ENCODE measurements at places on chromosomes 6 and 20.

- DNase-seq = no peak
Measured at GRCh38 chr6:137316626-137317025, 97.4 kb upstream of the IFNGR1 start.

DNA sequence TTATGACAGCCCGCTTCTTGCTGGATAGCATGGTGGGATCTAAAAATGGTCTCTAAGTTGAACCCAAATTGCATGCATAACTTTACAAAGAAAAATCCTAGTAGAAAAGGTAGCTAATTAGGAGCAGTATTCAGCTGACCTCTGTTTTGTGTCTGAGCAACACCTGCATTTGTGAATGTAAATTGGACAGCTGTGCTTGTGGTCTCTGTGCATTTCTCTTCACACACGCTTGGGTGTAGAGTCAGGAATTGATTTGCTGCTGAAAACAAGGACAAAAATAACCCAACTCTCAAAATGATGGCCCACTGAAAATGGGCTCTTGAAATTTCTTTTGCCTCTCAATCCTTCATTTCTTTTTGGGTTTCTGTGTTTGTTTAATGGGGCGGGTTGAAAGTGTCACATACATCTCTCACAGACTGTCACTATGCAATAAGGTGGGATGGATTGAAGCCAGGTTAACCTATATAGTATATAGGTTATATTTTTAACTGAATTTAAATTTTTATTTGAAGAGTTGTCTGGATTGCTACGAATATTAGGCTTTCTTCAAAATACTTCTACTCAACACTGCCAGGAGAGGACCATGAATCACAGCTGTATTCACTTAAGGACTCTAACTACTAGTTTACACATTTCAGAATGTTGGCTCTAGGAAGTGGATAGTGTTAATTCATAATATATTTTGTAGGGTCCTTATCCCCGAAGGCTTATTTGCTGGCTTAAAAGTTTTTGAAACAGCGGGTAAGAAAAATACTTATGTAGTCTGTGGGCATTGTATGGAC is 46.5 kb downstream of the SOBP start:
- DNase-seq = no peak

- no peak for DNase-seq
Measured at GRCh38 chr6:89439014-89439413, 6.1 kb downstream of the ANKRD6 start.

GRCh38 chr20:50052550-50053361 is 60.2 kb downstream of the UBE2V1 start:
- no peak for DNase-seq

GRCh38 chr6:159194421-159194820 is 25.2 kb downstream of the FNDC1 start:
- DNase-seq = no peak

DNA sequence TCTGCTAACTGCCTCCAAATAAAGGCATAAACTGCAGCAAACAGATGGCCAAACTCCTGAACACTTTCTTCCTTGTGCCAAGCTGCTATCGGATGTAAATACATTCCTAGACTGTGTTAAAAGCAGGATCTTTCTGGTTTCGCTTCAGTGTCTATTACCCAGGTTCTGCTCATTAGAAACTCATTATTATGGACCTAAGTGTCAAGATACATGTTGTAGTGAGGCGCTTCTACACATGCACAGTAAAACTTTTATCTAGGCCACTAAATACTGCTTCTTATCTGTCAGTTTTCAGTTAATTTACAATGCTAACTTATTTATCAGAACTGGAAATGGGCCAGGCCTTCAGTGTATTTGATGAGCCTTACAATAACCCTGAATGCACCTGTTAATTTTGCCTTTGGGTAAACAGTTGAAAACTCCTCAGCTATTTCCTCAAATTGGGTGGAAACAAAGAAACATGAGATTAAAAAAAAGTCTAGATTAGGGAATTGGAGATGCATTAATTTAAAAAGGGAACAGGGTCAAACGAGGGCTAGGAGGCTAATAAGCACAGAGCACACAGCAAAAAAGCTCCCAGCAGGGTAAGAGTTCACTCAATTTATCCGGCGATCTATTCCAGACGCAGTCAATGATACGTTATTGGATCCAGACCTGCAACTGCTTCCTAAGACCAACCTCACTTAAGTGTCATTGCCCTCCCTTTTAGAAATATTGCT is 240.6 kb downstream of the FOXC1 start:
- DNase-seq = no peak

GRCh38 chr6:114304304-114304887 is 38.4 kb downstream of the HS3ST5 start:
- DNase-seq = no peak

DNA sequence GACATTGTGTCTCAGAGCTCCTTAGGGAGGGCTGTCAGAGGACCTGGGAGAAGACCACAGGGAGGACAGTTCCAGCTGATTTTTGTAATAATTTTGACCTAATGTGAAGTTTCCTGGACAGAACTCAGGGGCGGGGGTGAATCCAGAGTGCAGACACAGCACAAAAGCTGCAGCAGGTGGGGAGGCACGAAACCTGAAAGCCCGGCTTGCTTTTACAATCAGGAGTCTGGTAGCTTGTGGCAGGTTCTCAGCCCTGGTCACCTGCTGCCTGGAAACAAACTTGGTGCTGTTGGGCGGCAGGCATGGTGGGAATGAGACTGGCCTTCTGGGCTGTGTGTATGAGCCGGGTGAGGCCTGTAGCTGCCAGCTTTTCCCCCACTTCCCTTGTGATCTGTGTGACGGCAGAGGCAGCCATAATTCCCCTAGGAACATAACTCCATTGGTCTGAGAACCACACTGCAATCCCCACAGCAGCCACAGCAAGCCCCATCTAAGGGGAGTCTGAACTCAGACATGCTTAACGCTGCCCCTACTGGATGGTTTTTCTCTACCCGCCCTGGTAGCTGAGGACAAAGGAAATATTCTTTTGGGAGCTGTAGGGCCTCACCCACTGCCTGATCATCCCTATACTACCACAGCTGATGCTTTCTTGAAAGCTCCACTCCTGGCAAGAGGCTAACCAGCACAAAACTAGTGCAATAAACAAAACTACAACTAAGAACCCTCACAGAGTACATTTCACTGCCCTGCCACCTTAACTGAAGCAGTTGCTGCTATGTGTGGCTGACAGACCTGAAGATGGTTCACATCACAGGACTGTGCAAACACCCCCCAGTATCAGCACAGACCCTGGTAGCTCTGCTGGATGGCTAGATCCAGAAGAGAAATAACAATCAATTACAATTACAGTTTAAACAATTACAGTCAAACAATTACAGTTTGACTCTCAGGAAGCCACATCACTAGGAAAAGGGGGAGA is 1055.1 kb upstream of the GJE1 start:
- DNase-seq = no peak

GRCh38 chr6:6869094-6869493 is 238.7 kb upstream of the RREB1 start:
- no peak for DNase-seq

GRCh38 chr6:106630366-106630765 is 988 bp downstream of the QRSL1 start:
- DNase-seq = no peak

DNA sequence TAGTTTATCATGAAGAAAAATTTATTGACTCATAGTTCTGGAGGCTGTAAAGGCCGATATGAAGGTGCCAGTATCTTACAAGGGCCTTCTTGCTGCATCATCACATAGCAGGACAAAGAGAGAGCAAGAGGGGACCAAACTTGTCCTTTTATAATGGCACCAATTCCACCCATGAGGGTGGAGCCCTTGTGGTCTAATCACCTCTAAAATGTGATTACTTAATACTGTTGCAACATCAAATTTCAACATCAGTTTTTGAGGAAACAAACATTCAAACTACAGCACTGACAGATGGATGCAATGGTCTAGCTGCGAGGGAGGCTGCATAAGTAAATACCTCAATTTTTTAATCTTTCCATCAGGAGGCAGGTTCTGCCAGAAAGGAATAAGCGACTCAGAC is 76.7 kb upstream of the LAMA2 start:
- no peak for DNase-seq

DNA sequence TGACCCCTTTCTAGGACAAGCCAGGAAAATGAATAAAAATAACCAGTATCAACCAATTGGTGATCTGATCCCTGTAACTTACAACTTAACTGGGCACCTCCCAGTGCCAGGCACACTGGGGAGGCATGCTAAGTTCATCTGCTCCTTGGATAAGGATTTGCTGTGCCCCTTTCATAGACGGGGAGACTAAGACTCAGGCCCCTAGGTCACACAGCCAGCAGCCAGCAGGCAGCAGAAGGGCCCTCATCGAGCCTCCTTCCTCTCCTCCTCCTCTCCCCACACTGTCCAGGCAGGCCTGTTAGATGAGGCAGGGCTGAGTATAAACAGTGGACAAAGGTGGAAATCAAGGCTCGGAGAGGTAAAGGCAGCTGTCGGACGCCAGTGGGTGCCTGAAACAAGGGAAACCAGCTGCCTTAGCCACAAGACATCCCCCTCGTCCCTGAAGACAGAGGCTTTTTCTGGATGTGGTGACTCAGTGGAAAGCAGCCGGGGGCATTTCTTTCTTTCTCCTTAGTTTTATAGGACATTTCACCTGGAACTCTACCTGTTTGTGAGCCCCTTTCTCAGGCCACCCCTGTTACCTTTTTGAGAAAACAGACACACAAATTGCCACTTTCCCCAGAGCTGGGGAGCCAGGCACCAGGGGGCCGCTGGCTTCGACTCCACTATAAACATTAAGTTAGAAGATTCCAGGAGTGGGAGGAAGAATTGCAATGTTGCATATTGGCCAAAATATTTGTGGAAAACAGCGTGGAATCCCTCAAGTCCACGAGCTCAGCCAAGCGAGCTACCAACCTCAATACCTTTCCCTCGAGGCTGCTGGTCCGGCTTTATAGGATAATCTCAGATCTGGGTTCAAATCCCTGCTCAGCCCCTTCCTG is 166.0 kb downstream of the PREX1 start:
- no peak for DNase-seq

DNA sequence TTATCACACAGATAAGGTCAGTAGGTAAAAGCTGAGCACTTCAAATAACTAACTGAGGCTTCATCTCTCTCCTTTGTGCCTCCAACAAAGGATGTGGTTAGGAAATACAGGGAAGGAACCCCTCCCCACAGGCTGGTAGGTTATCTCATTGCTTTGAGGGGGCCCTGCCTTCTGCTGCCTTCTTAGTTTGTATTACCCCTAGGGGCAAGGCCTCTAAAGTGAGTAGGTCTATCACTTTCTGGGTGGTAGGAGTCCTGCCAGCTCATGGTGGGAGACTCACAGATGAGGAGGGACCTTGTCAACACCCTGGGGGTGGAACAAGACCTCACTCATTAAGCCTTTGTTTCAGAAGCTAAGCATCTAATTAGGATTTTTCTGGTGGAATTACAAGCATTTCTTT is 34.6 kb downstream of the EDN1 start:
- DNase-seq = no peak

- DNase-seq = no peak
Measured at GRCh38 chr6:133584823-133585222, 304.1 kb upstream of the TCF21 start.

DNA sequence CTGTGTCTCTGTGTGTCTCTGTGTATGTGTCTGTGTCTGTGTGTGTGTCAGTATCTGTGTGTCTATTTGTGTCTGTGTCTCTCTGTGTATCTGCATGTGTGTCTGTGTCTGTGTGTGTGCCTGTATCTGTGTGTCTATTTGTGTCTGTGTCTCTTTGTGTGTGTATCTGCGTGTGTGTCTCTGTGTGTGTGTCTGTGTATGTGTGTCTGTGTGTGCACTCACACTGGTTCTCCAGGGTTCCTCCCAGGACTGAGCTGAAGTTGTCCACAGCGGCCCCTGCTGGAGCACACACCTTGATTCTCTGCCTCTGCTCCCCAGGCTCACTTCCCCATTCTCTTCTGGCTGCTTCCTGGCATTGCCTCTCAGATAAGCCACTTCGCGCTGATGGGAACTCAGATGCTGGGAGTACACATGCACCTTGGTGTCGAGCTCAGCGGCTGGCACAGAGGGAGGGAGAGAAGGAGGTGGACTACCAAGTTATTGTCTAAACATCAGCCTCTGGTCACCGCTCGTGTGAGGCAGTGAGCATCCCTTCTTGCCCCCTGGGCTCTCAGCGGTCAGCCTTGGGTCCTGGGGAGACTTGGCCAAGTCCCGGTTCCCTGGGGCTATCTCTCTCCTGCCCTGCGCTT is 104.9 kb upstream of the NXT1 start:
- no peak for DNase-seq

DNA sequence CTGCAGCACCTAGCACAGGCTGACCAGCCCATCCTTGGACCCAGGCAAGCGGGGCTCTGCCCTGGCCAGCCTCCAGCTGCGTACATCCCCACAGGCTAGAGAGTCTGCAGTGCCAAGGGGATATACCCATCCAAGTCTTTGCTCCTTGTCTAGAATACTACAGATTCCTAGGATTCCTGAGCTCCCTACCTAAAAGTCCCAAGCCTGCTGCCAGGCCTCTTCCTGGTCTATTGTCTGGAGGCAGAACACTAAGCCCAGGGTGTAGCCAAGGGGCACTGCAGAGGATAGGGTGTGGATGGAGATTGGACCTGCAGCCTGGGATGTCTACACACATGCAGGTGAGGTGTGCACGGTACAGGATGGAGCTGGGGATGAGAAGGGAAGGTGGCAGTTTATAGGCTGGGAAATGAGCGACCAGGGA is 90.0 kb upstream of the SIRPA start:
- DNase-seq = no peak

DNA sequence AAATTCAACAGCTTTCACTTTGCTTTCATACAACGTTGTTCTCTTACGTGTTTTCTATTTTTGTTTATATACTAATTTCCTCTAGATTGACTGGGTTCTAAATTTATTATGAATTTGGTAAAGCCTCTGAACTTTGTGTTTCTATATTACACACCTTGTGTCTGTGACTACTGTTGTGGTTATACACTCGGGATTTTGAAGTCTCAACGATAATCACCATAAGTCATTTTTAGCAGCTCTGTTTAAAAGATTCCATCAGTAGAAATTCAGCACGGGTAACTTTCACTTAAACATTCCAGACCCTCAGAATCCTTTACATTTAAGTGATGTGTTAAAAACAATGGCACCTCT is 31.8 kb upstream of the HBS1L start:
- no peak for DNase-seq

DNA sequence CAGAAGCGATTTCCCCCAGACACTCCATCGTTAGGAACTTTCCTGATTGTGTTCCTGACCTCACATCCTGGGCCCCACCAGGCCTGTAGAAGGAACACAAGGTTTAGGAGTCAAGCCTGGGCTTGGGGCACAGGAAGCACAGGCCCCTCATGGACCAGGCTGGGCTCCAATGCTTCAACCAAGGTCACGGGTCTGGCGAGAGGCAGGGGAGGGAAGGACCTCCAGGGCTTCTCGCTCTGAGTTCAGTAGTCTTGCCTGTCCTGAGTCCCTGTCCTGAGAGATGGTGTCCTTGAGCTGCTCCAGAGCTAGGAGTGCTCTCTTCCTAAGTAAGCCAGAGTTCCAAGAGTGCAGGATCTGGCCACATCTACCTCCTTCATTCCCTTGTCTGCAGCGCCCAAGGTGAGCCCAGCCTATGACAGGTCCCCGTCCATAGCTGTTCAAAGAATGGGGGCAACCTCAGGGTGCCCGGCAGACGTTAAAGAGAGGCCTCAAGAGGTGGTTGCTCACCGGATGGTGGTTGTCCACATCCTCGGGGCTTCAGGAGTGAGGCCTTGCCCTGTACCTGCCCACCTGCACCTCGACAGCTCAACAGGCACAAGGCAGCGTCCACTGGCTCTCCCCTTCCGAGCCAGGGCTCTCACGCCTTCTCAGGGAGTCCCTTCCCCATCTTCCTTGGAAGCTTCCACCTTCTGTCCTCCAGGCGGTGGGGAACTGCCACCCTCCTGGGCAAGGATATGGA is 1.6 kb upstream of the TUBB1 start:
- no peak for DNase-seq

- DNase-seq = no peak
Measured at GRCh38 chr20:46721476-46721875, 12.0 kb downstream of the SLC2A10 start.
